Esophagus squamous epithelium (tissue), 5 donors: ENCODE measurements at places on chromosomes 1 and 21.

GRCh38 chr1:217029281-217030157 is 306.3 kb upstream of the ESRRG start:
- no peak for DNase-seq

DNA sequence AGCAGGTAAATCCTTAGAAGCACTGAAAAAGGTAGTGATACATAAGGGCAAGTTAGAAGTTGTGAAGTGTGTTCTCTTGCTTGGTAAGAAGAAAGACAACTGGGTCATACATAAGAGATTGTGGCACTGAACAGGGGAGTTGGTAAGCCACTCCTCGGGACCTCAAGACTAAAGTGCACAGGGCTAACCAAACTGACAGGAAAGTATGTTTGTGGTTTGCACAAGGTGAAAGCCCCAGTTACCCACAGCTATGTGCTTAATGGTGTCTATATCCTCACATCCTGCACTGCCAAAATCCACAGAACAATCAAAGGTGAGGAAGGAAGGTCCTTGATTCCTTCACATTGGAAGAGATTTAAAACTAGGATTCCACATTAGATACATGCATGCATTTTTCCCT is 276.5 kb downstream of the DNM3 start:
- DNase-seq, result no peak

GRCh38 chr21:45080639-45081414 is 6.4 kb downstream of the ADARB1 start:
- DNase-seq, result no peak

- no peak for DNase-seq
Observed at GRCh38 chr1:20739225-20739624, 6.7 kb upstream of the SH2D5 start.

GRCh38 chr1:229075217-229075616 is 195.7 kb upstream of the RAB4A start:
- DNase-seq, result no peak

- no peak for DNase-seq
Observed at GRCh38 chr1:98288494-98288893, 367.7 kb upstream of the DPYD start.

- no peak for DNase-seq
Observed at GRCh38 chr1:240099748-240100147, 8.1 kb downstream of the FMN2 start.

DNA sequence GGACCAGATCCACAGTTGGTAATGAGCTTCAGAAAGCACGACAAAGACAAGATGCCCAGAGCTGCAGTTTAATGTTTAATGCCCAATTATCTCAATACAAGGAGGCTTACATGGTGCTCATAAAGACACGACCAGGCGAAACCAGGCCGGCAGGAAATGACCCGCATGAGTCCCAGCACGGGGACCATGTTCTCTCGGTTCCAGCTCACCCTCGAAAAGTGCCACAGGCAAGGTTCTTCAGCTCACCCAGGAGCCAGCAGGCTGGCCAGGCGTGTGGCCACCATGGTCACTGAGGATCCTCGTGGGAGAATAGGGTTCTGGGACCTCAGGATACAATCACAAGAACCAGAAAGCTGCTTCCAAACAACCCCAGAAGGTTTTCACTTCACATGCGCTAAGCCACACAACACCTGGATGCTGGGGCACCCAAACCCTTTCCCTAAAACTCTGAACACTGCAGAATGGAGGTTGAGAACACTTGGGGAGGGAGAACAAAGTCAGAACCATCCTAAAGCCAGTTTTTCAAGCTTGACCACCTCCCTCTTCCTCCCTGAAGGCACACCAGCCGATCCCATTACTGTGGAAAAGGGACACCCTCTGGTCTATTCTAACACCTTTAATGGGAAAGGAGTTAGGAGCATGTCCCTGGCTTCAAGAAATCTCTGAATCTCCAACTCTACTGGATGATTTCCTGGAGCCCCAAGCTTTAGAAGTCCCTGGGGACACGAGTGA is 22.6 kb upstream of the ASAP3 start:
- DNase-seq, result no peak

DNA sequence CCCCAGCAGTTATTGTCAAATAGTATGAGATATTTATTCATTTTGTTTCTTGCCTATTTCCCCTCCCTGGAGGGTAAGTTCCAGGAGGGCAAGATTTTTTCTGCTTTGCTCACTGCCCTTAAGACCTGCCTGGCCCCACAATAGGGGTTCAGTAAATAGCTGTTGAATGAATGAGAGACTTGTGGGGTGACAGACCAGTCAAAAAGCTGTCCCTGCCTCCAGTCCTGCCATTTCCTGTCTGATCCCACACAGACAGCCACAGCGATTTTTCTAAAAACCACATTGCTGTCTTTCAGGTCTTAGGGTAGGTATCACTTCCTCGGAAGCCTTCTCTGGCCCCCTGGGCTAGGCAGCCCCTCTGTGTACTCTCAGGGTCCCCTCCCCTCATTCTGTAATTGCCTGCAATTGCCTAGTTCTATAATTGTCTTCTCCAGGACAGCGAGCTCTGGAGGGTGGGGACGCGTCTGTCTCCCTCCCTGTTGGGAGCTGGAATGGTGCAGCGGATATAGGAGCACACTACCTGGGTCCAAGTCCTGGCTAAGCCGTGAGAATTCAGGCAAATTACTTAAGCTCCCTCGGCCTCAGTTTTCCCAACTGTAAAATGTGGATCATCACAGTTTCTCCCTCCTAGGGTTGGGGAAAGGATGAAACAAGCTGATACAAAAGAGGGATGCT is 1.8 kb upstream of the EXTL1 start:
- no peak for DNase-seq

DNA sequence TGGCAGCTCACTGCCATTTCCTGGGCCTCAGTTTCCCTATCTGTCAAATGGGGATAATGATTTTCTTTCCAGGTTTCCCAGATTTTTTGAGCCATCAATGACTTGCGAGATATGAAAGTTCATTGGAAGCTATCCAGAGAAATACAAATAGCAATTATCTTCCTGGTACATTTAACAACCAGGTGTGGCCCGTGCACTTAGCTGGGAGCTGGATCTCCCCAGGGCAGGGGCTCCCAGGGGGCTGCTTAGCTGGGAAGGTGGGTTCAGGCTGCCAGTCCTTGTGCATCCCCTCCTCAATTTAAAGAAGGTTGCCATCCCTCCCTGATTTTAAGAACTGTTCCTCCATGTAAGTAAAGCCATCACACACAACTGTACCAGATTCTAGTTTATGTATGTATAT is 3.6 kb upstream of the TMEM54 start:
- no peak for DNase-seq

DNA sequence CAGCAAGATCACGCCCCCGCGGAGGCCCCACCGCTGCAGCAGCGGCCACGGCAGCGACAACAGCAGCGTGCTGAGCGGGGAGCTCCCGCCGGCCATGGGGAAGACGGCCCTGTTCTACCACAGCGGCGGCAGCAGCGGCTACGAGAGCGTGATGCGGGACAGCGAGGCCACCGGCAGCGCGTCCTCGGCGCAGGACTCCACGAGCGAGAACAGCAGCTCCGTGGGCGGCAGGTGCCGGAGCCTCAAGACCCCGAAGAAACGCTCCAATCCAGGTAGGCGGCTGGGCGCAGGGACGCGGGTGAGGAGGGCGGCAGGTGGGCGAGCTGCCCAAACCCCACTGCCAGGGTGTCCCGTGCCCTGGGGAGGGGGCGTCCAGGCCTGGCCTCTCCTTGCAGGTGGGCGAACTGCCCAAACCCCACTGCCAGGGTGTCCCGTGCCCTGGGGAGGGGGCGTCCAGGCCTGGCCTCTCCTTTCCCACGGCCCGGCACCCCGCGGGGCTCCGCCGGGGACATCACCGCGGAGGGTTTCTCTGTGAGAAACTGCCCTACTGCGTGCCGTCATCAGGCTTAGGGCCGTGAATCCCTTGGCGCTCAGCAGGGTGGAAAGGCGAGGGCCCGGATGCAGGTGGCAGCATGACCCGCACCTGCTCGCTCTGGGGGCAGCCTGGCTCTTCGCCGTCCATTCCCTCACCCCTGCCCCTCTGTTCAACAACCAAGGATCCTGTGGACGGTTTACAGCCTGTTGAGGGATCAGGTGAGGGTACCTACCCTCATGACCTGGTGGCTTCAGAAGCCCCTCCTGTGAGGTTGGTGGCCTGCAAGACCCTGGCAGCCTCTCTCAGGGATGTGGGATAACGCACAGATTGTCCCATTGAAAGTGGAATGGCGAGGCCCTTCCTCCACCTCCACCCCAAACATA is 534.0 kb downstream of the KIF26B start:
- DNase-seq, result no peak

DNA sequence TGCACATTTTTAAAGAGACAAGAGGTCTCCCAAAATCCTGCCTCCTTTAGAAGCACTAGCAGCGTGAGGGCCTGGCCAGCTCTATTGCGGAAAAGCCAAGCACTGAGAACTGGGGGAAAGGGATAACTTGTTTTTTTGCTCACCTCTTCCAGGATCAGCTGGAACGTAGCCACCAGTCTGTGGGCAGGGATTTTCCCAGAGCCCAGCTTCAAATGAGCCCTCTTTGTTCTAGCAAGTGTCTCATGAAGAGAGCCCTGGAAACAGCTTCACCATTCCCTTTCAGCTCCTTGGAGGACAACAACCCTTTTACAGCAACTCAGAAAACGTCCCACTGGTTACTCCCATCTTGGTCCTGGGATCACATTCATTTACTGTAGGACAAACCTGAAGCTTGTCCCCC is 195.4 kb downstream of the LMX1A start:
- no peak for DNase-seq

- no peak for DNase-seq
Observed at GRCh38 chr21:43767984-43768867, 7.9 kb downstream of the CSTB start.

DNA sequence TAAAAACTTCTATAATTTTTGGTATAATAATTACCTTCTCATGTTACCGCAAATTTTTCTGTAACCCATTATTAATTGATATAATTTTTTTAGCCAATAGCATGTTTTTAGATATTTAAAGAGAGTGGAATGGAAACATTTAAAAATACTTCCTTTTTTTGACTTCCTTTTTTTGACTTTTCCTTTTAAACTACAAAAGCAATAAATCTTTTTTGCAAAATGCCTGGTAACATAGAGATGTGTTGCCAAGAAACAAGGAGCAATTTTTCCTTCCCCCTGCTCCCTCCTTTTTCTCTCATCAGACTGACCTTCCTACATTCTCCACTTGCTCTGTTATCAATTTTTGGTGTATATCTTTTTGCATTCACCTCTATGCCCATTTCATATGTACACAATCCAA is 666.2 kb downstream of the ADGRL2 start:
- no peak for DNase-seq

- peak; percentile 40 for DNase-seq
Observed at GRCh38 chr1:15836772-15837669, 10.5 kb upstream of the SPEN start.

- DNase-seq, result no peak
Observed at GRCh38 chr1:7964476-7964875, 3.0 kb downstream of the PARK7 start.

DNA sequence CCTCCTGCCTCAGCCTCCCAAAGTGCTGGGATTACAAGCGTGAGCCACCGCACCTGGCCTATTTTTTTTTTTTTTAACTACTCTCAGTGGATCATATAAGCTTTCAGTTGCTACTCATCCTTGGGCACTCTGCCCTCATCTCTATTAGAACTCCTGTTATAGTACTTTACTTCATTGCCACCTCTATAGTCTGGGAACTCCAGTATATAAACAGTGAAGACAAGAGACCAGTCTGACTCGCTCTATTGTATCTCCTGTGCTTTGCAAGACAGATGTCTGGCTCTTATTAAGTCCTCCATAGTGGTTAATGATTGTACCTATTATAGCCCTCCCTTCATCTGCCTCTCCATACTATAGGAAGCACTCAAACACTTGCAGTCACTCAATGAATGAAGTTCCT is 15.1 kb downstream of the KHDRBS1 start:
- DNase-seq, result no peak

DNA sequence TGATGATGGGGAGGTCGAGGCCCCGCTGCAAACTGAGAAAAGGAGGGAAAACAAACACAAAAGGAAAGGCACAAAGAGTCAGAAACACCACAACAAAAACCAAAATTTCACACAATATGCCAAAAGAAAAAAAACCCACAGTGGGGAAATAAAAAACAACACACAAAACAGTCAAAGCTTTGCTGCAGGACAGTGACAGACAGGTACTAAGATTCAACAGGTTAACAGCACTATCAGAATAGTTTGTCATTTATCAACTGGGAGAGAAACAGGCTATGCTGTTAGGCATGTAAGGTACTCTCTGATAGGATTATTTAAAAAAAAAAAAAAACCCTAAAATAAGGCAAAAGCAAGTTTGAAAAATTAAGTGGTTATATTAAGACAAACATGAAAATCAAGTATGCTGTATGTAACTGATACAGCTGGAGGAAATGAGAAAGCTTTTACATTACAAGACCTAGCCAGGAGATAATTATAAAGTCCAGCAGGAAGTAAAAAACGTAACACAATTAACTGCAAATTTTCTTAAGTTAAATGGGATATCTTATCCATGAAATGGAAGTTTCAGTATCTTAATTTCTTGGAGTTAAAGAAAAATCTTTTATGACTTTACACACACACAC is 179.0 kb downstream of the EIF4G3 start:
- no peak for DNase-seq

DNA sequence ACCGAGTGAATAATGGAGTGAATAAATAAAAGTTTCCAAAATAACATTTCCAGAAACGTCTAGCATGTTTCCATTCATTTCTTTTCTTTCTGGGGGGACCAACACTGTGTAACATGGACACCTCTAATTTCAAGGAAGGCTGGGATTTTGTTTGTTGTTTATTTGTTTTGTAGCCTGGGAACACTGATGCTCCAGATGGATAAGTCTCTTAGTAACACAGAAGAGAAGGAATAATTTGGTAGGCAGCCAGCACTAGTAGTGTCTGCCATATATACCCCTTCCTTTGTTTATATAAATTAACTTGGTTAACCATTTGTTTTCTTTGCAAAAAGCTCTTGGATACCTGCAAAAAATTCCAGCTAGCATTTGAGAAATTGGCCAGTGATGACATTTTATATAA is 411.4 kb upstream of the DEPDC1 start:
- no peak for DNase-seq

- DNase-seq, result no peak
Observed at GRCh38 chr1:35220976-35221375, 28.0 kb upstream of the SFPQ start.

- no peak for DNase-seq
Observed at GRCh38 chr1:3774276-3774945, 1.9 kb downstream of the SMIM1 start.

DNA sequence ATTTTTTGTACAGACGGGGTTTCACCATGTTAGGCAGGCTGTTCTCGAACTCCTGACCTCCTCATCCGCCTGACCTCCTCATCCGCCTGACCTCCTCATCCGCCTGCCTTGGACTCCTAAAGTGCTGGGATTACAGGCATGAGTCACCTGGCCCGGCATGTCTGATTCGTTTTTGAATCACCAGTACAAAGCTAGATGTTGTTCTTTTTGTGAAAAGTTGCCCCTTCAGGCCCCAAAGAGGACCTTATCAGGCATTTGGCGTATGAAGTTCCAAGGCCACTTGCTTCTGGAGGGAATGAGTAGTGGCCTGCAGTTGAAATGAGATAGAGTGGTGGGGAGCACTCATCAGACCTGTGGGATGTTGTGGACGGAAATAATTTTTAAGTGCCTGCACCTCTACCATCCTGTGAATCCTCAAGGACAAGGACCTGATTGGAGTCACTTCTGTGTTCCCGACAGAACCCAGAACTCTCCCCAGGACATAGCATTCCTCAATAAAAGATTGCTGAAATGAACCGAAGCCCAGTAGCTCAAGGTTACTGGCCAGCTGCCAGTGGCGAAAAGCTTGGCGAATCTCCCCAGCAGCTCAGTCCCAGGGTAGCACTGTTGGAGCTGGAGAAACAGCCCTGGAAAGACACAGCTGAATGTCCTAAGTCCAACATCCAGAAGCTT is 50.1 kb downstream of the NDUFS5 start:
- no peak for DNase-seq
